Mesangial cell (primary cell): ENCODE measurements at places on chromosomes 2 and 18. TPM values are rescaled to one million over a fixed set of nuclear protein-coding genes. Genes with fewer than 3 reads are reported as not detected.

The GKN1 gene
- total RNA-seq, result not detected in 2 replicates

The COMMD1 gene
- total RNA-seq, result 34.4 and 41.7 TPM in 2 replicates

The DLX1 gene
- total RNA-seq, result 0.16 TPM in 1 of 2 replicates, not detected in the other

The CNDP2 gene
- 152 and 193 TPM in 2 replicates for total RNA-seq

The CHST10 gene
- total RNA-seq, result 12.4 and 13.1 TPM in 2 replicates

The IL36B gene
- not detected in 2 replicates for total RNA-seq

The AAK1 gene
- 23.8 and 29.7 TPM in 2 replicates for total RNA-seq

The COQ10B gene
- 12.3 and 14.7 TPM in 2 replicates for total RNA-seq

The RBM43 gene
- 2.1 and 3.5 TPM in 2 replicates for total RNA-seq

The ADRA2B gene
- total RNA-seq, result not detected in 2 replicates
